ENCODE measurements at places on chromosomes 7 and 10.

- no peak for DNase-seq
Observed at GRCh38 chr7:124934841-124935240, 5.2 kb upstream of the POT1 start.

- no peak for DNase-seq
Observed at GRCh38 chr10:119006451-119007210, 22.9 kb upstream of the NANOS1 start.

GRCh38 chr7:133863362-133864061 lies 263.6 kb upstream of the LRGUK start:
- no peak for DNase-seq

DNA sequence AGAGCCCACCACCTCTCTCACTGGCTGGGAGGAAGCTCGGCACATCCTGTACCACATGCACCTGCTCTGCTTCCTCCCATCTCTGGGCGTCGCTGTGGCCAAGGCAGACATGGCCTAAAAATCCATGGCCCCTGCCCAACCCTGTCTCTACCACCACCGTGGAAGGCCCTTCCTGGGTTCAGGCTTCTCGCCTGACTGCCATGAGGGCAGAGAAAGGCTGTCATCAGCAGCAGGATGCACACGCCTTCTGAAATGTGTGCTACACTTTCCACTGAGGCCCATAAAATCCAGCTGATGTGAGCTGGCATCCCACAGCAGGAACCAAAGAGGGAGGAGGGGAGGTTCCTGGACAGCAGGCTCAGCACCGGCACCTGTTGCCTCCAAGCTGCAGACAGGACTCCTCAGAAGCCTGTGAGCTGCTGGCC lies 93.4 kb downstream of the PTPRN2 start:
- DNase-seq, result no peak

- DNase-seq, result no peak
Observed at GRCh38 chr10:19845503-19846368, 29.5 kb downstream of the PLXDC2 start.

- no peak for DNase-seq
Observed at GRCh38 chr7:97008275-97008917, 3.0 kb downstream of the DLX6 start.

GRCh38 chr7:41045556-41046123 lies 657.2 kb downstream of the INHBA start:
- DNase-seq, result no peak

DNA sequence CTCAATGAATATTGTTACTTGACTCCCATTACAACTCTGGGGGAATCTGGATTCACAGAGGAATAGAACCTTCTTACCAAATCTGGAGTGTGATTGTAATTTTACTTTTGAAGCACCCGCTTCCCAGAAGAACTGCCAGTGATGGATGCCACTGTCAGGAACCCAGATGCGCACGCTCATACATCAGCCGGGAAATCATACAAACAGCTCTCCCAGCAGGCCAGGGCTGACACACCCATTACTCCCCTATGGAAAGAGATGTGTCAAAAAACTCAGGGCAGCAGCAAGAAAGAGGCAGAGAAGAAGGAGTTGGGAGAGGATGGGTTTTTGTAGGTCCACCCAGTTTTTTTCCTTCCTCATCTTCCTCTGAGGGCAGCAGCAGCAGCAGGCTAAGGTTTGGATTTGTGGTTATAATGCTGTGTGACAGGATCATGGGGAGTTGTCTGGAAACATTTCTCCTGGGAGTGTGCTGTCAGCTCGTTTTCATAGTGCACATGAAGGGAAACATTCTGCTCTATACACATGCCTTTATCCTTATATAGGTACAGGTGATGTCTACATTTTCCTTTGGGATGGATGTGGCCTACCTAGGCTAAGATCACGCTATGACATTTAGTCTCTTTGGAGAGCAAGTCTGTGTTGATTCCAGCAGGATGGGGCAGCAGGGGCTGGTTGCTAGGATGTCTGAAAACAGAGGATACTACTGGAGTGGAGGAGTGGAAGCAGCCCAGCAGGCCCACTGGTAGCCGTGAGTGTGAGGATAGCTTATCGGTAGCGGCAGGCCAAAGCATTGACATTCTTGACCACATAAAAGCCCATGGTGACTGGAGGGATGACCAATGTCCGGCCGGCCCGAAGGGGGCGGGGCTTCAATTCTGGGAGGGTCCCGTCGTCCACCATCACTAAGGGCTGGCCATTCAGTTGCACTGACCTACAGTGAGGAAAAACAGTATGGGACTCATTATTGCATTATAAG lies 12.4 kb upstream of the HPS1 start:
- peak; percentile 55 for DNase-seq

DNA sequence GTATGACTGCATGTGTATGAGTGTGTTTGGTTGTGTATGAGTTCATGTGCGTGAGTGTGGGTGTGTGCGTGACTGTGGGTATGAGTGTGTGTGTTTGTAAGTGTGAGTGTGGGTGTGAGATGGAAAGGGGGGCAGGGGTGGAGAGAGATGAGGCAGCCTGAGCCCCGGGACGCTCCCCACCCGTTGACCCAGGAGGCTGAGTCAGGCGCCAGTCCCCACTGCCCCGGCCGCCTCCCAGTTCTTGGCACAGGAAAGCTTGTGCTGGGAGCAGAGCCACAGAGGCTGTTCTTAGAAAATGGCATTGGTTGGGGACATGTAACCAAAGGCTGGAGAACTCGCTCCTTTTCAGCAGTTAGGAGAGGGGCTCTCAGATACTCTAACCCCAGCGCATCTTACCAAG lies 27.8 kb upstream of the NUB1 start:
- DNase-seq, result no peak

- no peak for DNase-seq
Observed at GRCh38 chr7:74029991-74030415, 2.0 kb downstream of the ELN start.

GRCh38 chr10:70668454-70668970 lies 3.8 kb upstream of the ADAMTS14 start:
- DNase-seq, result no peak

- DNase-seq, result peak; percentile 83
Observed at GRCh38 chr10:43407148-43407575, 1.8 kb downstream of the HNRNPF start.

DNA sequence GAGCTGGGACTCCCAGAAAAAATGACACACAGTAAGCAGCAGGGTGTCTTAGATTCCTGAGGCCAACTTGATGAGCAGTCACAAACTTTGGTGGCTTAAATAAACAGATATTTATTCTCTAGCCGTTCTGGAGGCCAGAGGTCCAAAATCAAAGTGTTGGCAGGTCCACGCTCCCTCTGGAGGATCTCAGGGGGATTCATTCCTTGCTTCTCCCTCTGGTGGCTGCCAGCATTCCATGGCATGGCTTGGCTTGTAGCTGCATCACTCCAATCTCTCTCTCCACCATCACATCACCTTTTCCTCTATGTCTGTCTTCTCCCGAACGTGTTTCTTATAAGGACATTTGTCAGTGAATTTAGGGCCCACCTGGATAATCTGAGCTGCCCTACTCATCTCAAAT lies 98.4 kb downstream of the OSBPL3 start:
- no peak for DNase-seq

Data from erythroblast (primary cell).